ENCODE measurements at places on chromosomes 5 and 9. TPM values are rescaled to one million over a fixed set of nuclear protein-coding genes. Genes with fewer than 3 reads are reported as not detected.

DNA sequence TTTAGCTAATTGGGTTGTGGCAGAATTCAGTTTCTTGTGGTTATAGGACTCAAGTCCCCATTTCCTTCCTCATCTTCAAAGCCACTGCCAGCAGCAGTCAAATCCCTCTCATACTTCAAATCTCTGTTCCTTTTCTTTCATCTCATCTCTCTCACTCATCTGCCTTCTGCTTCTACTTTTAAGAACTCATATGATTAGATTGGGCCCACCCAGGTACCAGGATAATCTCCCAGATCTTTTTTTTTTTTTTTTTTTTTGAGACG, 8.0 kb upstream of the REEP5 start:
- no peak for DNase-seq
- no peak overlapping the region for H3K4me3 ChIP-seq
- H3K27me3 ChIP-seq: no peaks in the 10 kb centered on the region
- H3K4me1 ChIP-seq: no peaks in the 10 kb centered on the region

DNA sequence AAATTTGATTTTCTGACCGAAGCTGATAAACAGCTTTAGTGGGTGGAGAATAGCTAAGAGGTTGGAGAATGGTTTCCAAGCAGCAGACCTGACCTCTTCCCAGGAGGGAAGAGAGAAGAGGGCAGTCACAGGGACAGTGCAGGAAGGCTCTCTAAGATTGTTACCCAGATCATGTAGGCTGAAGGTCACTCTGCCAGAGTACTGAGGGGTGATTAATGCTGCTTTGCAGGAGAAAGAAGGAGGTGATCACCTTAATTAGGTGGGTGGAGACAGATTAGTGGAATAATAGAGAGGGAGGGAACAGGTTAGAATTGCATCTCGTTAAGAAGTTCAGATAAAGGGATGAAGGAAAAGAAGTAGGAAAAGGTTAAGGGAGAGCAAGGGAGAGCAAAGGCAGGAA, 440.5 kb downstream of the BRINP1 start:
- H3K4me1 ChIP-seq: no peaks in the 10 kb centered on the region
- H3K4me3 ChIP-seq: no peak overlapping the region
- DNase-seq: no peak

- no peak overlapping the region for H3K4me3 ChIP-seq
- H3K36me3 ChIP-seq: no peaks in the 10 kb centered on the region
- H3K4me1 ChIP-seq: no peaks in the 10 kb centered on the region
- DNase-seq: no peak
- H3K27ac ChIP-seq: no peak overlapping the region
- H3K27me3 ChIP-seq: no peaks in the 10 kb centered on the region
Observed at GRCh38 chr5:125492977-125493376, 746.5 kb upstream of the ZNF608 start.

GRCh38 chr5:23884405-23885031, 377.1 kb downstream of the PRDM9 start:
- H3K36me3 ChIP-seq: no peaks in the 10 kb centered on the region
- H3K27ac ChIP-seq: no peak overlapping the region
- no peaks in the 10 kb centered on the region for H3K27me3 ChIP-seq
- no peaks in the 10 kb centered on the region for H3K4me1 ChIP-seq

Gene IFNA21
- not detected for total RNA-seq

DNA sequence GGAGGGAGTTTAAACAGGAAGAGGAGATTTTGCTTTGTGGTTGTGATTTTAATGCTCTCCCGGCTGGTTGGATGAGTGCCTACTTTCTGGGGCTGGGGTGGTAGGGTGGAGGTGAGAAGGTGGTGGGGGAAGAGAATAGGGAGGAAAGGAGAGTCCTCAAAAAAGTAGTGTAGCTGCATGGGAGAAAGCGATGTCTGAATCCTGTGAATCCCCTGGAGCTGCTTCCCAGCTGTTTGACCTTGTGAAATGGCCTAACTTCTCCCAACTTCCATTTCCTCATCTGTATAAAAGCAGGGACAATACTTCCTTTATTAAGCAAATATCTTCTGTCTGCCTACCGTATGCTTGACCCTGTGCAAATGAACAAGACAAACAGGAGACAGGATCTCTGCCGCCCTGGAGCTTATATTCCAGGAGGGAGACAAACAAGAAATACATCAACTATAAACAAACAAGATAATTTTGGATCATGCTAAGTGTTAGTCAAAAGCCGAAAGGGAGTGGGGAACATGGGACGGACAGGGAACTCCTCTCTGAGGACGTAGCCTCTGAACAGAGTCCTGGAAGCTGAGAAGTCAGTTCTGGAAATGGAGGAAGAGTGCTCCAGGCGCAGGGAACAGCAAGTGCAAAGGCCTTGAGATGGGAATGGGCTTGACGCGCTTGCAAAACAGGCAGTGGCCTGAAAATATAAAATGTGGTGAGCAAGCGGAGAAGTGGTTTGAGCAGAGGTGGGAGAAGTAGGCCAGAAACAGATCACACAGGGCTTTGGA, 103.5 kb downstream of the SPRY4 start:
- no peak overlapping the region for H3K4me3 ChIP-seq
- no peak for DNase-seq
- H3K27ac ChIP-seq: no peak overlapping the region
- no peaks in the 10 kb centered on the region for H3K36me3 ChIP-seq
- H3K4me1 ChIP-seq: peaks cover 4% of the 10 kb centered on the region

GRCh38 chr5:142125378-142125777, 16.8 kb downstream of the NDFIP1 start:
- H3K4me1 ChIP-seq: peaks cover 1% of the 10 kb centered on the region
- no peak overlapping the region for H3K4me3 ChIP-seq
- H3K27ac ChIP-seq: no peak overlapping the region
- no peaks in the 10 kb centered on the region for H3K36me3 ChIP-seq

Gene RRAGA
- total RNA-seq: 111 TPM

- no peak within 1 kb of the TSS for H3K27ac ChIP-seq
- DNase-seq: no peak
- no peaks in the 10 kb centered on the region for H3K4me1 ChIP-seq
- H3K27me3 ChIP-seq: no peaks in the 10 kb centered on the region
Observed at GRCh38 chr5:23507278-23507685, at the start of gene PRDM9. Gene PRDM9, plus strand, starts transcription at chr5:23507609. Its CDS starts 1,425 bp downstream, at chr5:23509034.

- H3K27me3 ChIP-seq: no peaks in the 10 kb centered on the region
- no peak for DNase-seq
- peak overlapping the region; percentile 4 for H3K4me3 ChIP-seq
Observed at GRCh38 chr5:57181154-57181553, 7.3 kb downstream of the GPBP1 start.

GRCh38 chr5:141973871-141974595, 5.1 kb downstream of the RNF14 start:
- H3K4me1 ChIP-seq: peaks cover 2% of the 10 kb centered on the region
- no peaks in the 10 kb centered on the region for H3K36me3 ChIP-seq
- H3K27me3 ChIP-seq: no peaks in the 10 kb centered on the region
- no peak overlapping the region for H3K4me3 ChIP-seq
- no peak overlapping the region for H3K27ac ChIP-seq

Gene FGFR4
- 25.6 TPM for total RNA-seq

Gene LCN10
- total RNA-seq: 2.7 TPM

GRCh38 chr9:95313010-95313498, 4.5 kb downstream of the FANCC start:
- H3K4me3 ChIP-seq: peak overlapping the region; percentile 11
- peaks cover 2% of the 10 kb centered on the region for H3K4me1 ChIP-seq
- no peaks in the 10 kb centered on the region for H3K27me3 ChIP-seq
- DNase-seq: peak; percentile 55
- H3K36me3 ChIP-seq: no peaks in the 10 kb centered on the region
- no peak overlapping the region for H3K27ac ChIP-seq

DNA sequence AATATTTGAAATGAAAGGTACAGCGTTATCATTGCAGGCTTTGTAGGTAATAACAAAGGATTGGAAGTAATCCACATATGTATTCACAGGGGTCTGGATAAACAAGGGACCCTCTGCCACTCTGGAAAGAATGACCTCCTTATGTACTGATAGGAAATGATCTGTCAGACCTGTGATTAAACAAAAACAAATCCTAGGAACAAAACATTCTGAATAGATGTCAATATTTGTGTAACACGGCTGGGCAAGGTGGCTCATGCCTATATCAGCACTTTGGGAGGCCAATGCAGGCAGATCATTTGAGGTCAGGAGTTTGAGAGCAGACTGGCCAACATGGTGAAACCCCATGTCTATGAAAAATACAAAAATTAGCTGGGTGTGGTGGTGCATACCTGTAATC, 42.3 kb downstream of the NSUN2 start:
- H3K4me1 ChIP-seq: no peaks in the 10 kb centered on the region
- no peaks in the 10 kb centered on the region for H3K27me3 ChIP-seq
- no peaks in the 10 kb centered on the region for H3K36me3 ChIP-seq
- no peak for DNase-seq

Gene CDC14B
- total RNA-seq: 15.3 TPM

GRCh38 chr5:58411372-58411771, 48.5 kb downstream of the PLK2 start:
- no peak overlapping the region for H3K27ac ChIP-seq
- H3K36me3 ChIP-seq: no peaks in the 10 kb centered on the region
- H3K4me1 ChIP-seq: no peaks in the 10 kb centered on the region
- no peak for DNase-seq
- H3K27me3 ChIP-seq: no peaks in the 10 kb centered on the region

Gene ACOT12
- not detected for total RNA-seq

GRCh38 chr9:1722404-1722803, 292.7 kb upstream of the SMARCA2 start:
- H3K27me3 ChIP-seq: no peaks in the 10 kb centered on the region
- no peak for DNase-seq
- no peaks in the 10 kb centered on the region for H3K4me1 ChIP-seq
- no peak overlapping the region for H3K27ac ChIP-seq

DNA sequence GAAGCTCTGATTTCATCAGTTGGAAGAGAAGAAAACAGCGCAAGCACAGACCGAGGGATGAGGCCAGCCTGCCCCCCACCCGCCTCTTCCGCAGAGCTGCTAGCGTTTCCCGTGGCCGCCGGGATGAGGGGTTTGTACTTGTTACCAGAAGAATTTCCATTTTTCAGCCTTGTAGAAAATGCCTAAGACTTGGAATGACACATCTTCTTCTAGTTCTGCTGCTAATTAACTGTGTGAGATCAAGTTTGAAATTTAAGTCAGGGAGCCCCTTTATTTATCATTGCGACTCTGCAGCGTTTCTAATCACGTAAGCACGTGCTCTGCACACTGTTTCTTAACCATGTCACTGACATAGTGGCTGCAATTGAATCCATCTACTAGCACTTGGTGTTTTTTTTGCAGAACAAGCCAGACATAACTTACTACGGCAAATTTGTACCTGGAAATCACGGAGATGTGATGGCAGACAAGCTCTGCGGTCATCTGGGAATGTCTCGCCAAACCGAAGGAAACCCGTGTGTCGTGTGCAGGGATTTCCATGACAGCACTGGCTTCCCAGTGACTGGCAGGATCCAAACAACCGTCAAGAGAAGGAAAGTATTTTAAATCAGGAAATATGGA, 41.8 kb upstream of the ROR2 start:
- no peak overlapping the region for H3K4me3 ChIP-seq
- no peaks in the 10 kb centered on the region for H3K4me1 ChIP-seq
- DNase-seq: no peak

Gene SAXO1
- 0.10 TPM for total RNA-seq

- no peaks in the 10 kb centered on the region for H3K4me1 ChIP-seq
- no peaks in the 10 kb centered on the region for H3K27me3 ChIP-seq
- H3K4me3 ChIP-seq: no peak overlapping the region
Observed at GRCh38 chr5:59562756-59563389, 330.7 kb downstream of the PDE4D start.

DNA sequence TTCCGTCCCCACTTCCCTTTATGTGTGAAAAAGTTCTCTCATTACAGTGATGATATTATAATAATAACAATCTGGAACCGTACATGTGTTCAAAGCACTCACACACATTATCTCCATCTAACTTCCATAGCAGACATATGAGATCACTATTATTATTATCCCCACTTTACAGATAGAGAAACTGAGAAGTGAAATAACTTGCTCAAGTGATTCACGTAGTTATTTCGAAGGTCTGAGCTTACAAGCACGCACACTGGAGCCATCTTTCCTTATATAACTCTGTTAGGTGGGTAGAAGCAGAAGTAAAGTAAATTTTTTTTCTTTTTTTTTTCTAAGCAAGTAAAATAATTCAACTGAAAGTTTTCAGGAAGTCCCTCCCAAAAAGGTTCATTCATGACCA, 62.9 kb upstream of the PTGER4 start:
- no peak overlapping the region for H3K4me3 ChIP-seq
- H3K4me1 ChIP-seq: no peaks in the 10 kb centered on the region
- H3K36me3 ChIP-seq: no peaks in the 10 kb centered on the region
- H3K27me3 ChIP-seq: no peaks in the 10 kb centered on the region
- H3K27ac ChIP-seq: no peak overlapping the region

GRCh38 chr5:132475987-132476875, 14.3 kb downstream of the IRF1 start:
- no peaks in the 10 kb centered on the region for H3K27me3 ChIP-seq
- no peak overlapping the region for H3K27ac ChIP-seq
- H3K4me3 ChIP-seq: no peak overlapping the region
- H3K36me3 ChIP-seq: no peaks in the 10 kb centered on the region

Gene CATSPER3
- total RNA-seq: 0.69 TPM

DNA sequence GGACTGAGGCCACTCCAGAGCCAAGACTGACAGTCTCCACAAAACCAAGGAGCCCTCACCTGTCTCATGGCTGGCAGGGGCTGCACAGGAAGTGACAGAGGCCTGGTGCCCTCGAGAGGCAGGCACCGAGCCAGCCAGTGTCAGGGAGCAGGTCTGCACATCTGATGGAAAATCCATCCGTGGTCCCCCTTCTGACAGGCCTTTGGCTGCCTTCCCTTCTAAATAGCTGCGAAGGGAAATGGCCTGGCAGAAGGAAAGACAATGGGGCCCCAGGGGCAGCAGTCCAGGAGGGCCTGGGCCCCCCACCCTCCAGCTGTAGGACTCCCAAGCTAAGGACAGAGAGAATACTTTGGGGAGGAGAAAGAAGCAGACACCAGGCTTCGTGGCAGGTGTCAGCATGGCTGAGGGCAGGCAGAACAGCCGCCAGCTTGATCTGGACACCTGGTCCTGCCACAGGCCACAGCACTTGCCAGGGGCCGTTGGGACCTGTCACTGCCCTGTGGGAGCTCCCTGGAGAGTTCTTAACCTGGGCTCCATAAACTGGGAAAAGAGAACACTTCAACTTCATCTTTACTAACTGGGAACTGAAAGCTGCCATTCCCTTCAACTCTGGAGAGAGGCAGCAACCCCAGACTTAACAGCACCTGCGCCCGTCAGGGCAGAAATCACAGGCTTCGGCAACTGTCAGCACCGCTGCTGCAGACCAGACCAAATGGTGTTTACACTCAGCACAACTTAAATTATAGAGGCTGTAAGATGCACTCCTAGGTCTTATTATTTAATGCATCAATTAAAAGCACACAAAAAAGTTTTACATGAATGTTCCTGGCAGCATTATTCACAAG, 22.0 kb downstream of the ADAMTS2 start:
- no peak overlapping the region for H3K27ac ChIP-seq
- no peaks in the 10 kb centered on the region for H3K36me3 ChIP-seq
- H3K27me3 ChIP-seq: no peaks in the 10 kb centered on the region

All from ovary (tissue), 10 donors.